Esophagus muscularis mucosa (tissue), 4 donors: ENCODE measurements at places on chromosomes 4 and X. TPM values are rescaled to one million over a fixed set of nuclear protein-coding genes. Genes with fewer than 3 reads are reported as not detected.

DNA sequence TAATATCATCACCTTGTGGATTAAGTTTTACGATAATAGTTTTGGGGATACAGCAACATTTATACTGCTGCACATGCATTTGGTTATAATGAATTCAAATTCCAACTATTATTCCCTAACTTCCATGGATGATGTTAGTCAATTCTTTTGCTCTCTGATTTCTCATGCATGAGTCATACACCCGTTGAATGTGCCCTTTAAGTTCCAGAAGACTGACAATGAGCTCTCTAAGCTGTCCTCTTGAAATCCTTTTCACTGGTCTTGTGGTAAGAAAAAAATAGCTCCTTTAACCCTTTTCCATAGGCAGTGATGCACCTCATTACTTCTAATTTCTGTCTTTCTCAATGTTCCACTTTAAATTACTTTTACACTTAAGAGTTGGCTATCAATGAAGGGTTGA is 1095.2 kb upstream of the POU3F4 start:
- H3K4me1 ChIP-seq = no peaks in the 10 kb centered on the region
- H3K36me3 ChIP-seq = no peaks in the 10 kb centered on the region
- H3K27ac ChIP-seq = no peak overlapping the region
- no peaks in the 10 kb centered on the region for H3K27me3 ChIP-seq

PI4K2B gene
- 16.2 TPM for total RNA-seq

GDPD2 gene
- total RNA-seq = not detected

- no peaks in the 10 kb centered on the region for H3K4me1 ChIP-seq
- DNase-seq = no peak
- no peaks in the 10 kb centered on the region for H3K27me3 ChIP-seq
- H3K36me3 ChIP-seq = no peaks in the 10 kb centered on the region
Measured at GRCh38 chr4:188242041-188242440, 102.8 kb downstream of the TRIML1 start.

DNA sequence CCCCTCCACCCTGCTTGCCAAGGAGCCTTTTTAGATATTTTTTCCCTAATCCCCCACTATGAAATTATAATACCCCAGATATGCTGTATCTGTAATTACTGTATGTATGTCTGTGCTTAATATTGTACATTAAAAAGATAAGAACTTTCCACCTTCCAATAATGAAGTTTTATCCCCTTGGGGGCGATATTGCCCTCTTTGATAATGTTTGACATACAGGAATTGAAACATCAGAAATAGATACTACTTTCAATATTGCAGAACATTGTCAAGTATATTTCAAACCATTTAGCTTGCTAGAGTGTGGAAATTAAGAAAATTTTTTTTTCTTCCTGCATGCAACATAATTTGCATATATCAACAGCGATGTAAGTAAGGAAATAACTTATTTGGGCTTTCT is 58.9 kb downstream of the NAF1 start:
- no peaks in the 10 kb centered on the region for H3K36me3 ChIP-seq
- no peak for DNase-seq
- no peaks in the 10 kb centered on the region for H3K4me1 ChIP-seq
- no peak overlapping the region for H3K4me3 ChIP-seq

RAP2C gene
- 13.7 TPM for total RNA-seq

SMIM10 gene
- 11.8 TPM for total RNA-seq

GRCh38 chrX:116749943-116750342 is 287.2 kb upstream of the CT83 start:
- H3K4me1 ChIP-seq = no peaks in the 10 kb centered on the region
- no peaks in the 10 kb centered on the region for H3K27me3 ChIP-seq
- DNase-seq = no peak

PRR27 gene
- not detected for total RNA-seq

- no peaks in the 10 kb centered on the region for H3K36me3 ChIP-seq
- H3K27ac ChIP-seq = no peak overlapping the region
- H3K4me1 ChIP-seq = peaks cover 20% of the 10 kb centered on the region
- no peaks in the 10 kb centered on the region for H3K27me3 ChIP-seq
Measured at GRCh38 chr4:22490718-22491315, 25.0 kb downstream of the ADGRA3 start.

- H3K36me3 ChIP-seq = peaks cover 25% of the 10 kb centered on the region
- H3K4me3 ChIP-seq = no peak overlapping the region
- no peaks in the 10 kb centered on the region for H3K27me3 ChIP-seq
- H3K27ac ChIP-seq = peak overlapping the region; percentile 82
Measured at GRCh38 chr4:88610771-88611170, 18.5 kb downstream of the HERC3 start.
